DND-41 (cell line): ENCODE measurements at places on chromosomes 4 and X.

DNA sequence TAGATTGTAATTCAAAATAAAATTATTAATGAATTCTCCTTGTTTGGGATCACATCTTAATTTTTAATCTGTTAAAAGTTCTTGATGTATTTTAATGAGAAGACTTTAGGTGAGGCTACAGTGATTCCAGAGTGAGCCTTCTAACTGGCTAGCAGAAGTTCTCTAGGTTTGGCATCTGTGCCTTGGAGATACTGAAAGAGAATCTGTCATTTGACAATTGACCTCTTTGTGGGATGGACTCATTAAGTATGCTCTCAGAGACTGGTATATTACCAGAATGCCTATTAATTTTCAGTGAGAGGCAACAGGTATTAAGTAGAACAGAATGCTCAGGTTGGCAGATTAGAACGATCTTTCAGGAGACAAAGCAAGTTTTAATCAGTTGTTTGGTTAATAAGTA lies 10.2 kb downstream of the CCNG2 start:
- no peak for DNase-seq

- DNase-seq: no peak
These were observed 14.0 kb downstream of the ARHGEF6 start for GRCh38 chrX:136766785-136767103.

GRCh38 chrX:12988797-12989196 lies 13.9 kb downstream of the TMSB4X start:
- DNase-seq: no peak

- peak; percentile 17 for DNase-seq
These were observed 17.8 kb downstream of the ZNF185 start for GRCh38 chrX:152915541-152916241.

GRCh38 chrX:18890724-18891547 lies 93.0 kb downstream of the PHKA2 start:
- peak; percentile 10 for DNase-seq

- DNase-seq: no peak
These were observed 71.3 kb upstream of the ADGRG2 start for GRCh38 chrX:19193565-19193964.

- DNase-seq: no peak
These were observed 389.2 kb upstream of the TENM3 start for GRCh38 chr4:181853881-181854511.

GRCh38 chr4:165548702-165549101 lies 169.9 kb downstream of the CPE start:
- DNase-seq: no peak

GRCh38 chr4:94947681-94948108 lies 189.9 kb downstream of the BMPR1B start:
- no peak for DNase-seq

DNA sequence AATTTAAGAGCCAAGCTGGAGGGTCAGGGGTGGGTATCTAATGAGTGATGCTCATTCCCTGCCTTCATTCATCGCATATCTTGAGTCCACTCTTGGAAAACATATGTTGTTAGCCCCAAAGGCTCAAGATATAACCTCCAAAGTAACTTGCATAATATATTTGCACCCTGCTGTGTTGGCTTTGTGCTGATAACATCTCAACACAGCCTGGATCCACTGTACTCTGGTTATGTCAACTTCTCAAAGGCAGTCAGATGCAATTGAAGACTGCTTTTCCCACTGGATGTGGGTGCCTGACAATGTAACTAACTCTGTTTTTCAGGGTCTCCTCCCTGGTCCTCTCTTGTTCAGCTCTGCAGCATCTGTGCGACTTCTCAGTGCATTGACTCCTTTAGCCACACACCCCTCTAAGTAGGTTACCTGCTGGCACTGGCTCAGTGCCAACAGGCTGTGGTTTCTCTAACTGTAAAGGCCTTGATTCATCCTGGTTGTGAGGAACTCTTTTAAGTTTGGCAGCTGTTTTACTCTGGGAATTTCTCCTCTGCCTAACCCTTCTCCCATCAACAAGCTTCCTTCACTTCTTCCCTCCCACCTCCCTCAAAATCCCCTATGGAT lies 28.1 kb downstream of the SLC16A2 start:
- peak; percentile 67 for DNase-seq

GRCh38 chr4:56856656-56857055 lies 35.2 kb upstream of the SPINK2 start:
- DNase-seq: no peak

- DNase-seq: no peak
These were observed 42.8 kb upstream of the CHRNA9 start for GRCh38 chr4:40292313-40292759.

GRCh38 chrX:45007598-45007997 lies 134.6 kb downstream of the KDM6A start:
- no peak for DNase-seq

DNA sequence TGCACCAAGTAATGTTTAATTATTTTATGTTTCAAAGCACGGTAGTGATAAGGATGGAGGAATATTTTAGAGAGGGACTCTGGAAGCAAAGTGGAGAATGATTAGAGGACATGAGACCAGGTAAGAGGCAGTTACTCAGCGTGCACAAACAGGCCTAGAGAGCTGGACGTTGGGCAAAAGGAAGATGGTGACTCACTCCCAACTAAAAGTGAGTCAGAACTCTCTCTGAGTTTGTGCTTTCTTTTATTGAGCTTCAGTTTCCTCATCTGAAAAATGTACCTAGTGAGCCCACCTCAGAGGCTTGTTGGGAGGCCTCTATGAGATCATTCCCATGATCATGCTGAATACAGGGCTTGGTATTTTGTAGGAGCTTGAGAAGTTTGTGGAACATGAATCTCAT lies 1.6 kb upstream of the ZC4H2 start:
- no peak for DNase-seq

GRCh38 chr4:118836301-118837120 lies 585 bp upstream of the SEC24D start:
- DNase-seq: peak; percentile 57

DNA sequence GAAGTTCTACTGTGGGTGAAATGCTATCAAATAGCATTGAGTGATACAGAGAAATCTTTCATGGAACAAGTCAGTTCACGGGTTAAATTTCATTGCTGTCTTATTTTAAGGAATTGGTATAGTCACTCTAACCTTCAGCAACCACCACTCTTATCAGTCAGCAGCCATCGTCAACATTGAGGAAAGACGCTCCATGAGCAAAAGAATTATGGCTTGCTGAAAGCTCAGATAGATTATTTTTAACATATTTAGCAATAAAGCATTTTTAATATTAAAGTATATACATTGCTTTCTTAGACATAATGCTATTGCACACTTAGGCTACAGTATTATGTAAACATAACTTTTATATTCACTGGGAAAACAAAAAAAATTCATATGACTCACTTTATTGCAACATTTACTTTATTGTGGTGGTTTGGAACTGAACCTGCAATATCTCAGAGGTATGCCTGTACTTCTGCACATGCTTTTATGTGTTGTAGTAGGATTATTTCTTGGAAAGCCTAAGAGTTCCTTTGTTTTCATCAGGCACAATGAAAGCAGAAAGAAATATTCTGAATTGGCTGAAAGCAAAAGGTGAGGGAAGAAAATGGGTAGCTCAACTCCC lies 586.7 kb downstream of the GBA3 start:
- DNase-seq: no peak

- no peak for DNase-seq
These were observed 279.6 kb upstream of the EDA2R start for GRCh38 chrX:66918511-66918910.

DNA sequence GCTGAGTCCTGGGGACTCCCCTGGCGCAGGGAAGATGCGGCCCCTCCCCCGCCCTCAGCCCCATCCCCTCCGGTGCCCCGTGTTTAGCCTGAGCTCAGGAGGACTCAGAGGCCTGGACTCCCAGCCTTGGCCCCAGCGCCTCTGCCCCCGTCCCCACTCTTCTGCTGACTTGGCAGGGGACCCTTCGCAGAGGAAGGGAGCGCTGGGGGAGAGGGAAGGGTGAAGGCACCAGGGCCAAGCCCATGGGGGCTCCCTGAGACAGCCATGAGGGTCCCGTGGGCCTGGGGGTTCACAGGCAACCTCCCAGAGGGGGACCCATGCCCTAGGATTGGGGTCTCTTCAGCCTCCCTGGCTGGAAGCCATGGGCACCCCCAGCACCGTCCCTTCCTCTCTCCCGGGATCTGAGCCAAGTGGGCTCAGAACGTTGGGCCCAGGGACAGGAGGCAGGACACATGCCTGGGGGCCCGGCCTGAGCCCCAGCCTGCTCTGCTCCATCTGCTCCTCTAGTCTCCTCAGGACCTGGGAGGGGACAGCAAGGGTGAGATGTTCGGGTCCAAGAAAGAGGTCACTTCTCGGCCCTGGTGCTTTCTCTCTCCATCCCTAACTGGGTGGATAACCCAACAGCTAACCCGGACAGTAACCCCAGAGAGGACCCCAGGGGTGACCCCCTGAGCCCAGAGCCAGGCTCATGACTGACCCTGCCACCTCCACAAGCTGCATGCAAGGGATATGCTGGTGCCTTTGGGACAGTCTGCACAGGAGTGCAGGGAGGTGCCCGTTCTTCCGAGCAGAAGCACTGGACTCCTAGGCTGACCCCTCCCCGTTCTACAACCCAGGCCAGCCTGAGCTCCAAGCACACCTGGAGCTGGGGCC lies 1.5 kb upstream of the CPLX1 start:
- no peak for DNase-seq

DNA sequence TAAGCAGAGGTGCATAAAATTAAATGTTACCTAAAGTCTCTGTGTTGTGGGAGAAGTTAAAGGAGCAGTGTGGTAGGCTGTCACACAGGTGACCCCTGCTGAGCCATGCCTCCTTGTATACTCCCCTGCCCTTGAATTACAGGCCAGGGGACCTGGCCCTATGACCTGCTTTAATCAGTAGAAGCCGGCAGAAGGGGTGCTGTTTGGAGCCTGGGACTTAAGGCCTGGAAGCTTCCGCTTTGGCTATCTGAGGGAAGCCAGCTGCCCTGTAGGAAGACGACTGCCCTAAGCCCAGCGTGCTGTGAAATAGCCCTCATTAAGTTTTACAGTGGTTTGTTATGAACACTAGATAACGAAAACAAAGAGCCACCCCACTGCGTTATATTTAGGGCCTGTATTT lies 34.1 kb downstream of the SPINK2 start:
- DNase-seq: no peak
